ENCODE measurements at places on chromosomes 7 and 10. TPM values are rescaled to one million over a fixed set of nuclear protein-coding genes. Genes with fewer than 3 reads are reported as not detected.

- DNase-seq, result no peak
These were observed 26.4 kb upstream of the KNDC1 start for GRCh38 chr10:133133471-133134231.

DNA sequence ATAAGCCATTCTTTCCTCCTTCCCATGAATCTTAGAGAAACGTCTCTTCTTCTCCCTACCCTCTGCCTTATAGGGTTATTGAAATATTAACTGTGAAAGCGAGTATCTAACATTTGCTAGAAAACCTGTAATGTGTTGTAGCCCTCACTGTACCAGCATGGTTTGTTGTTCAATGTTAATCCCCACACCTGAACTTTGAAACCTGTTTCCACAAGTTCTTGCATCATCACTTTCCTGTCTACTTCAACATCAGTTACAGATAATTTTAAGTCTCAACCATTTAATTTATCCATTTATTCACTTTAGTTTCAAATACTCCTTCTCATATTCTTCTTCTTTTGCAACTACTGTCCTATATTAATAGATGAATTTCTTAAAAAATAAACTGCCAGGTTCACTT is 148.2 kb downstream of the ETV1 start:
- no peak for DNase-seq

DNA sequence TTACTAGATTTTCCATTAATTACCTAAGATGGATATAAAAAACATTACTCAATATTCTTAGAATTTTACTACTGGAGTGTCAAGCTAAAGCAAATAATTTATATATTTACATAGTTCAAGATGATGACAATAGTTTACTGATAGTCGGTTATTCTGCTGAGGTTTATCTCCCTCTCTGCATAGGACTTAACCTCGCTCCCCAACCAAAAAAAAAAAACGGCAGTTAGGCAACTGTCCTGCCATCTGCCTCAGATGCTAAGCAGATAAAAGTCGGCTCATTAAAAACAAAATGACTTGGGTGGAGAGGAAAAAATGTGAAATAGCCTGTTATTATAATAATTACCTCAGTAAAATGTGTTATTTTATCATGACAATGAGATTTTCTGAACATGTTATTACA is 14.0 kb upstream of the ITGB8 start:
- DNase-seq, result no peak

DNA sequence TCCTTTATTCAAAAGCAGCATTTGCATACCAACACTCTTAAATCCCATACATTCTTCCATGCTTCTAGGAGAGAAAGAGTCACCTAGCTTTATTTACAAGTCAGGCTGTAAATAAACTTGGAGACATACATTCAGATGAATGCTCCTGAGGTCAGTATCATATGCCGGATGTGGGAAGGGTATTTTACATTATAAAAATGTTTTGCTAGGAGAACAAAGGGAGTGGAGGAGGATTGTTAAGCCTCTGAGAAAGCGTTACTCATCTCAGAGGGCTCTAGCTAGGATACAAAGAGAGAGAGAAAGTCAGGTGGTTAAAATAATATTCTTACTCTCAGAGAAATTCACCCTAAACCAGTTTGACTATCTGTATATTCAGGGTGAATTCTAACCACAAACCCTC is 300.9 kb upstream of the NPSR1 start:
- no peak for DNase-seq

GRCh38 chr7:26117142-26117807 is 34.7 kb upstream of the NFE2L3 start:
- no peak for DNase-seq

- DNase-seq, result no peak
These were observed 1.1 kb upstream of the TNKS2 start for GRCh38 chr10:91797048-91797690.

DNA sequence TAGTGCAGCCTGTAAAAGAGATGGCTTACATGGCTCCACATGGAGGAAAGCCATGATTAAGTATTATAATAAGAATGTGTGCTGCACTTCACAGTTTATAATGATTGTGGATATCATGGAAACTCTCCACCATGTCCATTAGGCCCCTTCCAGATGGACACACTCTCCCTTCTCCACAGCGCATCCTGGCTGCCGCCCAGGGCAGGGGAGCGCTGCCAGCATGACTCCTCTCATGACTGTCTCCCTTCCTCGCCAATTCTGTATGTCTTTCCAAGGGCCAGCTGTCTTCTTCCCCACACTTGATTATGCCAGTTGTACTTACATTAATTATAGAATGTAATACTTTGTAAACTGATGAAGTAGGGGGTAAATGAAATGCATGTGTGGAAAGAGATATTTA is 259.3 kb upstream of the TMEM72 start:
- no peak for DNase-seq

GRCh38 chr10:133365461-133366129 is 7.6 kb downstream of the ECHS1 start:
- DNase-seq, result no peak

DNA sequence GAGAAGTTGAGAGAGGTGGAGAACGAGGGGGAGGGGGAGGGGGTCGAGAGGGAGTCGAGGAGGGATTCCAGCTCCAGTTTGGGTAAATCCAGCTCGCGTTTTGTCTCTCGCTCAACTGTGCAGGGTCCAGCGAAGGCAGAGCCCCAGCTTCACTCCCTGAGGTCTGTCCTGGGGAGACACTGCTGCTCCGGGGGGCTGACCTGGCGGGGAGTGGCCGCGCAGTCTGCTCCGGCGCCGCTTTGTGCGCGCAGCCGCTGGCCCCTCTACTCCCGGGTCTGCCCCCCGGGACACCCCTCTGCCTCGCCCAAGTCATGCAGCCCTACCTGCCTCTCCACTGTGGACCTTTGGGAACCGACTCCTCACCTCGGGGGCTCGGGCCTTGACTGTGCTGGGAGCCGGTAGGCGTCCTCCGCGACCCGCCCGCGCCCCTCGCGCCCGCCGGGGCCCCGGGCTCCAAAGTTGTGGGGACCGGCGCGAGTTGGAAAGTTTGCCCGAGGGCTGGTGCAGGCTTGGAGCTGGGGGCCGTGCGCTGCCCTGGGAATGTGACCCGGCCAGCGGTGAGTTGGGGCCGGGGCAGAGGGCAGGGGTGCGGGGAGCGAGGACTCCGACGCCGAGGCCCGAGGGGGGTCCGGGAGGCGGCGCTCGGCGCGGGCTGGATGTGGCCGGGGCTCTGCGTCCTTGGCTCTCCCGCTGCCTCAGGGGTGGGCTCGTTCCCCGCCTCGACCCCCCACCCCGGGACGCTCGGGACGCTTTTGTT is at the start of gene TET1:
Gene TET1 (plus strand): TSS at position 152 of the 757 bp plus-strand sequence. CDS start 12,002 bp downstream, outside the sequence.
- peak; percentile 57 for DNase-seq

GRCh38 chr10:128022261-128023196 is 103.7 kb downstream of the MKI67 start:
- no peak for DNase-seq

GRCh38 chr7:89029864-89030263 is 234.3 kb upstream of the TEX47 start:
- DNase-seq, result no peak

DNA sequence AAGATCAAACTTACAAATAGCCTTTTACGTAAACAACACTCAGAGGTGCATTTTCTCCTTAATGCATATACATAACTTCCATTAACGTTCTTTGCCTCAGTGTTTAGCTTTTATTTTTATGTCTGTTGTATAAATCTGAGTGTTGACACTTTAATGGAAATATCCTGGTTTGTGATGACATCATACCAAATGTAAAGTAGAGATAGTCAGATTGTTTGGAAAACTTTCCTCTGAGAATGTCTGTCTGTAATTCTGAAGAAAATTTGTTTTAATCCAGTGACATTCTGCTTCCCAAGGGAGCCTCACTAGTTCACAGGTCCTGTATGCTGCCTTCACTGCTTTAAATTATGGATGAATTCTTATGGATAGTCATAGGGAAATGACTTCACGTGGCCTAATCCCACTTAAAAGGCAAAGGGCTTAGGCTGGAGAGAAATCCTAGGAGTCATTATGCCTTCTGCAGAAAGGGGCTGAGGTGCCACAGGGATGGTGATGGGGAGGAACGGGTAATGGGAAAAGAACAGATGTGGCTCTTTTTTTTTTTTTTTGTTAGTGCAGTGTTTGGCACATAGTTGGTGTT is 93.2 kb downstream of the DNAJB9 start:
- no peak for DNase-seq

DNA sequence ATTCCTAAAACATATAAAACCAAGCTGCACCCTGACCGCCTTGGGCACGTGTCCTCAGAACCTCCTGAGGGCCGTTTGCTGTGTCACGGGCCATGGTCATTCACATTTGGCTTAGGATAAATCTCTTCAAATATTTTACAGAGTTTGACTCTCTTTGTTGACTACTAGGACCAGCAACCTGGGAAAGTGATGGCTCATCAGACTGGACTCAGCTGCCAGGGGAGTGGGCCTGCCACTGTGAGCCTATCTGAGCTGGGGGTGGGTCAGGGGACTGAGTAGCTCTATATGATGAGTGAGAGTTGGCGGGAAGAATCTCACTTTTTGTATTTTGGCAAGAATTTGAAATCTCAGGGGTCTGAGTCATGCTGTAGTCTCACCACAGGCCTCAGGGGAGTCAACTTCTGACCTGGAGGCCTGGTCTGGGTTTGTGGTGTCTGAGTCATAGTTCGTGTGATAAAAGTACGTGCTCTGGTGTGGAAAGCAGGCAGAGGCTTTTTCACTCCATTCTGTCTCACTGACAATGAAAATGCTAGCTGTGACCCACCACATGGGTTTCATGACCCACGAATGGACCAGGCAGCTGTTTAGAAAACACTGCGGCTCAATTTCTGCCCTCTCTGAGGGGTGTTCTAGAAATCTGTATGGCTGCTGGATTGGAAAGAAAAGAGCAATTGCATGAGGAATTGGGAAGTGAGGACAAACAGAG is 4.2 kb upstream of the UPP1 start:
- no peak for DNase-seq

GRCh38 chr7:255038-255435 is 34.9 kb upstream of the FOXL3 start:
- DNase-seq, result no peak

GRCh38 chr7:79420464-79420863 is 33.0 kb downstream of the MAGI2 start:
- no peak for DNase-seq

GRCh38 chr7:38942431-38943051 is 33.5 kb upstream of the VPS41 start:
- DNase-seq, result no peak

DNA sequence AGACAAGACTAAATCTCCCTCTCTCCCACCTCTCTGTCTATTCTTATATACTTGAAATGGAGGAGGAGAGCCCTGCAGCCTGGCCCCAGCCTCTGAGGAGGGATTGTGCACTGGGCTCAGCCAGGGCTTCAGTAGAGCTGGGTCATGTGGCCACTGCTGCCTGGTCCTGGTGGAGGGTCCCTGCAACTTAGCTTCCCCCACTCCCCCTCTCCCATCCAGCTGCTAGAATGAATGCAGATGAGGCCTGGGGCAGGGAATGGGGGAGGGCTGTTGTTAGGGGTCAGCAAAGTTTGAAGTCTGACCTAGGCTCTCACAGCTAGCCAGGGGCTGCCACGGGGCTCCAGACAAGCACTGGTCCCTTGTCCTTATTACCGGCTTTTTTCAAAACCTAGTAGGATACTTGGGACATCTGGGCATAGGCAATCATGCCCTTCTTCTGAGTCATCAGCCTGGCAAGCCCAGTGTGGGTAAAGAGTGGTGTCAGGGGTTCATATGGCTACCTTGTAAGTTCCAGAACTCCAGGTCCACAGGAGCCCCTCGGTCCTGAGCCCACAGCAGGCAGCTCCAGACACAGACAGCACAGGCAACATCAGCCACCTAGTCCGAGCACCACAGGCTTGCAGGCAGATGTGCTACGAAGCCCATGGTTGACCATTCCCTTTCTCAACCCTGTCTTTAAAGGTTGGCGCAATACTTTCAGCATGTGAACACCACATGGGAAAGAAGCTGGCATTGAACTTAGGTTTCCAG is 12.8 kb upstream of the CXCL12 start:
- no peak for DNase-seq

CALML3 gene
- under 0.01 TPM for total RNA-seq

ARHGAP21 gene
- total RNA-seq, result 228 TPM

FAM180A gene
- total RNA-seq, result not detected

LRRC61 gene
- total RNA-seq, result 13.5 TPM

RTKN2 gene
- total RNA-seq, result 4.5 TPM

C10orf105 gene
- total RNA-seq, result not detected

FZD8 gene
- 13.0 TPM for total RNA-seq

TMED4 gene
- total RNA-seq, result 73.4 TPM

AOAH gene
- total RNA-seq, result 3.7 TPM

SPDYE1 gene
- total RNA-seq, result not detected

HYAL4 gene
- not detected for total RNA-seq

MACC1 gene
- 0.41 TPM for total RNA-seq

GGCT gene
- 23.2 TPM for total RNA-seq

All from frontal cortex (tissue), 4 donors.